Cerebellum (tissue), 4 donors: ENCODE measurements at places on chromosomes 3 and 15. TPM values are rescaled to one million over a fixed set of nuclear protein-coding genes. Genes with fewer than 3 reads are reported as not detected.

SEMA5B gene
- 24.8 TPM for total RNA-seq

FEZF2 gene
- 0.09 TPM for total RNA-seq

EOMES gene
- 55.9 TPM for total RNA-seq

SEMA6D gene
- 102 TPM for total RNA-seq

SLC28A1 gene
- not detected for total RNA-seq

SELENOK gene
- total RNA-seq: 52.4 TPM

RTP3 gene
- total RNA-seq: not detected

MRAS gene
- 50.1 TPM for total RNA-seq

GOLGA6L25 gene
- total RNA-seq: not detected

TRIM71 gene
- total RNA-seq: 6.1 TPM

BNC1 gene
- total RNA-seq: 0.18 TPM

MCF2L2 gene
- total RNA-seq: 37.1 TPM

STXBP5L gene
- 46.9 TPM for total RNA-seq

PRRT3 gene
- total RNA-seq: 5.5 TPM

MYZAP gene
- total RNA-seq: 0.64 TPM

OR5K2 gene
- total RNA-seq: not detected

HGD gene
- 0.45 TPM for total RNA-seq

CAPN3 gene
- total RNA-seq: 1.8 TPM

ANP32A gene
- 82.8 TPM for total RNA-seq
